ENCODE measurements at places on chromosomes 16 and 17.

GRCh38 chr17:79010304-79010646 lies 711 bp upstream of the CANT1 start:
- no peak for DNase-seq

GRCh38 chr17:2403044-2403443 lies 2.2 kb upstream of the MNT start:
- no peak for DNase-seq

GRCh38 chr16:17469741-17470181 lies 999 bp downstream of the XYLT1 start:
- DNase-seq = no peak

GRCh38 chr17:44066204-44066930 lies at the start of gene LSM12:
Gene LSM12, minus strand, starts transcription at chr17:44066671. Its CDS starts 84 bp downstream, at chr17:44066587.
- DNase-seq = peak; percentile 95

DNA sequence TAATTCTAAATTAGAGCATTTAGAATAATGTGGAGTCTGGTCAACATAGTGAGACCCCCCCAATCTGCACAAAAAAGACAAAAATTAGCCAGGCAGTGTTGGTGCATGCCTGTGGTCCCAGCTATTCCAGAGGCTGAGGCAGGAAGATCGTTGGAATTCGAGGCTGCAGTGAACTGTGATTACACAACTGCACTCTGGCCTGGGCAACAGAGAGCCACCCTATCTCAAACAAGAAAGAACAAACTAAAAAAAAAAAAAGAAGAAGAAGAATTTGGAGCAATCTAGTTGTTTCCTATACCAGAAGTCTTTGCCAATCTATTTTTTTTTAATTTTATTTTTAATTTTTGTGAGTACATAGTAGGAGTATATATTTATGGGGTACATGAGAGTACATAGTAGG lies 6.0 kb downstream of the CETP start:
- DNase-seq = no peak

DNA sequence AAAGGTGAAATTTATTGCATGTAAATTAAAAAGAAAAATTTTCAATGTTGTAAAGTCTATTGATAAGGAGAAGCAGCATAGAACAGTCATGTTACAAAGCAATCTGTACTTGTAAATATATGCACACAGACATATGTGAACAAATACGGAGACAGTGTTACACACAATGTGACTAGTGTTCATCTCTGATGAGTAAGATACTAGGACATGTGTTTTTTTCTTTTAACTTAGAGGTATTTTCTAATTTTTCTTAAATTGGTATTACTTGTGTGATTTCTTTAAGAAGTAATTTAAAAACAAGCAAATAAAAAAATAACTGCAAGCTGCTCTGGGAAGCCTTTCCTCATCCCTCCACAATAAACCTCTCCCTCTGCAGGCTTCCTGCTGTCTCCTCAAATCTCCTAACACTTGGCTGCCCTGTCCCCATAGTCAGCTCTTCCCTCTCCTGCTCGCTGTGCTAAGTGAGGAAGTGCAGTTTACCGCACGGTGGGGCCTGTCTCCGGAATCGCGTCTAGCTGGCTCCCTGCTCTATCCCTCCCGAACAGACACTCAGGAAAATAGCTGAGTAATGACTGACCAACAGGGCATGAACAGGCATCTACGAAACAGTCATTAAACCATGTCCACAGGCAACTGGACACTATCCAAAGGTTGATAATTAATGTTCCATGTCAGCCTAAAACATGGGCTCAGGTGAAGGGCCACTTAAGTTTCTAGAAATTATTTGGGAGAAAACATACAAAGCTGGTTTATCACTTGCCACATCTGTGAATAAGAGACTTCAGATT lies 35.9 kb downstream of the CMTM4 start:
- DNase-seq = peak; percentile 71

DNA sequence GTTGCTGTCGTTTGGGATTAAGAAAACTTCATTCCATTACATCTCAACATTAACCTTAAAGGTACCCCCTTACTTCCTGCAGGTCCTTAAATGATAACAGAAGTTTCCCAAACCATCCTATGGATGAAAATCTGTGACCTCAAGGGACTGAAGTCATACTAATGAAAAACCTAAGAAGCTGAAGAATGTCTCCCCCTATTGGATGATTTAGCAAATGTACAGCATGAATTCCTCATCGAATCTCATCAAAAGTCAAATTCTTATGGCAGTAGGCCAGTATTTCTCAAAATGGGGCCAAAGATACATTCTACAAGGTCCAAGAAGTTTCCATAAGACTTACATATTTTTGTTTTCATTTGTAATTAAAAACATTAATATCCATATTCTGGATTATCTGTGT lies 13.5 kb downstream of the SCO1 start:
- no peak for DNase-seq

DNA sequence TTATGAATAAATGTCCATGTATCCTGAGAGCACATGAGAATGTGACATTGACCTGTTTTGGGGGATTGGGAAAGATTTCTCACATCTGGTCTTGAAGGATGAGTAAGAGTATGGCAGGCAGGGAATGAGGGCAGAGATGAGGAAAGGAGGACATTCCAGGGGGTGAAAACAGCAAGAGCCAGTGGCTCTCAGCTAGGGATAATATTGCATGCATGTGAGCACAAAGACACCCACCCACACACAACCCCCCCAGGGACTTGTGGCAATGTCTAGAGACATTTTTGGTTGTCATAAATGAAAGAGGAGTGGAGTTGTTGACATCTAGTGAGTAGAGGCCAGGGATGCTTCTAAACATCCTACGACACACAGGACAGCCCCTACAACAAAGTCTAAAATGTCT lies 6.0 kb downstream of the MYO1D start:
- DNase-seq = no peak

Data from left ventricle myocardium superior (tissue), 1 donor.